BJ (cell line): ENCODE measurements at places on chromosomes 5 and 9.

- DNase-seq: no peak
Measured at GRCh38 chr9:27497883-27498417, 26.1 kb upstream of the IFNK start.

DNA sequence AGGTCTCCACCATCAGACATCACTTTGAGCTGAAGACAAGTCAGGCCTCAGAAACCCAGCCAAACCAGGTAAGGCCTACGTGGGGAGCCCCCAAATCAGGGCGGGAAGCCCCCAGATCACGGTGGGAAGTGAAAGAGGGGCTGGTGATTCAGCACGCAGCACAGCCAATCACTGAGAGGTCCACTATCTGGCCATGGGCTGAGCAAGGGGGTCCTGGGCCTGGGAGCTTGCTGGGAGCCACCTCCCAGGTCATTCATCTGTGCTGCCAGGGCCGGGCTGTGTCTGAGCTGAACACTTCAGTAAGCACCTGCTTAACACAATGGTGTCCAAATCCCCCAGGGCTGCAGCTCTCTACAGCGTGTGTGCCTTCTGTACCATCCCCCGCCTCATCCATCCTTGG, 15.5 kb downstream of the MED10 start:
- DNase-seq: no peak

DNA sequence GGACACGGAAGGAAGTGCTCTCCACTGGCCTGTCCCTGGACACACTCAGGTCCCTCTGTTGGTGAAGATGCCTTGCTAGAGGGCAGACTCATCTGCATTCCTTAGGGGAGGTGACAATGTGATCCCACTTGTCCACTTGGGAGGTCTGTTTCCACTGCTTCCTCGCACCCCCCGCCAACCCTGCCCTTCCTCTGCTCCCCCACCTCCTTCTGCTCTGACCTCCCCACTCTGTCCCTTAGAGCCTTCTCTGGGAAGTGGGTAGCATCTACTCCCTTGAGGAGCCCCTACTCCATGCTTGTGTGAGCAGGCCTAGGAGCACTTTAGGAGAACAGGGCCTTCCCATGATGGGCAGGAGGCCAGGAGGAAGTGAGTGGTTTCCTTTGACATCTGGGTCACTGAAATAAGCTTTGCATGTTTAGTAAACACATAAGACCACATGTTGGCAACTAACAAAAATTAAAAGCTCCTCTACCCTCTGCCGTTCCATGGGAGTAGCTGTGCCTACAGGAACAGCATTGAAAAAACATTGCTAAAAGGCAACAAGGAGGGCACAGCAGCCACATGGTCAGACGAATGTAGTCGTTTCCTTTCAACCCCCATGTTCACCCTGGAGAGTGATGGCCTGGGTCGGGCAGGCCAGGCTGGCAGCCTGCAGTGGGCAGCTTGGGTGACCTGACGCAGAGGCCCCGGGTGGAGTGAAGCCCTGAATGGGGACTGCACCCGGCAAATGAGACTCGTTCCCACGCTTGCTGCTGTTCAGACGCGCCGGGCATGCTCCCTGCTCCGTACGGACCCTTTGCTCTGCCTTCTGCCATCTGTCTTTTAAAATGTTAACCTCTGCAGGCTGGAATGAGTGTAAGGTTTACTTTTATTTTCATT, 634.0 kb downstream of the IRX1 start:
- no peak for DNase-seq

- no peak for DNase-seq
Measured at GRCh38 chr5:154157483-154158378, 32.8 kb upstream of the GALNT10 start.

GRCh38 chr5:173744551-173744950, 128.1 kb upstream of the BOD1 start:
- DNase-seq: no peak

DNA sequence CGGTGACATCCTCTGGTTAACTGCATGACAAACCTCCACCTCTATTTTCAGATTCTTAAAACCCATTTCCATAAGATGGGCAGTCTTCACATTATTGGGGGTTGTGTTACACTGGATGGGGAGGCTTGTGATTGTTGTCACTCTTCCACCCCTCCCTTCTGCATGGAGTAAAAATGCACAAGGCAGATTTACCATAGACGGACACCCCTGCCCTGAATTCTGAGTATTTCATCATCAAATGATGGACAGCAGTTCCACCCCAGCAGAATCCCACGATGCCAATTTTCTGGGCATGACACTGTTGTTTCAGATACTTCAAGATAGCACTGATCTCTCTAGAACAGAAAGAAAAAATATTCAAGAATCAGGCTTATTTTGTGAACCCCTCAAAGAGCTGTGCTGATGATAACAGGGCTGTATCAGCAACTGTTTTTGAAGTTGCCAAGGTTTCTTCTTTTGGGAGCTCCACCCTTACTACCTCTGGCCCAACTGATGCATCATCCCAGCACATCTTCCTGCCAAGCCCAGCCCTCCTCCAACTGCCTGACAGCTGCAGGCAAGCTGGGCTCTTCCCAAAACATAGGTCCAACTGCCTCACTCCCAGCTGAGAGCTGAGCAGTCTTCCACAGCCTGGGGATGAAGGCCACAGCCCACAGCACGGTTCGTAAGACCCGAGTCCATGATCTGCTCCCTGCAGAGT, 21.4 kb downstream of the CMBL start:
- no peak for DNase-seq

DNA sequence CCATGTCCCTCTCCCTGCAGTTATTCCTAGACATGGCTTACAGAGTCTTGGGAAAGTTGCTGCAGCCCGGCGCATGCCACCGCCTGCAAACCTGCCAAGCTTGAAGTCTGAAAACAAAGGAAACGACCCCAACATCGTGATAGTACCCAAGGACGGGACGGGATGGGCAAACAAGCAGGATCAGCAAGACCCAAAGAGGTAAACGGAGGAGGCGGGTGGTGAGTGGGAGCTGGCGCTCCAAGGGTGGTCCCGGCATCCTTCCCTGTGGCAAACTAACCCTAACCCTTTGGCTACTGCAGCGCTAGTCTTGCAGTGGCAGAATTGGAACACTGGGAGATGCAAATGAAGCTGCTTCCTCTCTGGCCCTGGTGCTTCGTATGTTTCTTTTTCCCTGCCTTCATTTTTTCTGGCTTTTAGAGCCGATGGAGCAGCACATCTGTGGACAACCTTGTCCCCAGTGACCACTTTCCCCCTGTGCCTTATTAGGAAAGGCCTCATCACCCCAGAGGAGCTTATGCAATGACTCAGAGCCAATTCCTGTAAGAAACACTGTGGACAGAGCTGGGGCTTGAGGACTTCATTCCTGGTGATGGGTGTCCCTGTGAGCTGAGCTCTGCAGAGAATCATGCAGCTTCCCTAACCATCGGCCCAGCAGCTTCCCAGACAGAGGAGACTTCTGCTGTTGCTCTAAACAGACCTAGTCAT, 38.9 kb downstream of the PRRC2B start:
- peak; percentile 79 for DNase-seq

GRCh38 chr9:123835821-123836220, 94.1 kb downstream of the DENND1A start:
- DNase-seq: no peak

GRCh38 chr5:148457183-148457620, 73.4 kb downstream of the FBXO38 start:
- no peak for DNase-seq

DNA sequence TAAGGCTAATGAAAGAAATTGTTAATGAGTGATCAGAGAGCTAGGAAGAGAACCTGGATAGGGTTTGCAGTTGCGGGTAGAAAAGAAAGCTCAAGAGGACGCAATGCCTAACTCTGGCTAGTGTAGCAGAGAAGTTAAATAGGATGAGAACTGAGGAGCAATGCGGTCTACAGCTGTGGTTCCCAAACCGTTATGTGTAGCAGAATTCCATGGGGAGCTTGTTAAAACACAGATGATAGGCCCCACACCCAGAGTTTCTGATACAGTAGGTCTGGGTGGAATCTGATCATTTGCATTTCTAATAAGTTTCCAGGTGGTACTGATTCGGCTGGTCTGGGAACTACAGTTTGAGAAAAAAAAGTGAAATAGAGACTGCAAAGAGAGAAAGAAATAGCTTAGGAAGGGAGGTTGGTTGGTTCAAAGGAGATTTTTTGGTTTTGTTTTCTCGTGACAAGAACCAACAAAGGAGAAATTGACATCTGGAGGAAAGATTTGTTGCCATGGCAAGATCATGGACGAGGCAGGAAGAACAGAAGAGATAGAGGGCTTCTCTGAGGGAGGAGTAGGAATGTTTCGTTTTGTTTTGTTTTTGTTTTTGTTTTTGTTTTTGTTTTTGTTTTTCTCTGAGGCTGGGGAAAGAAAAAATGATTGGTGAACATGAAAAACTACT, 276.1 kb downstream of the ARRDC3 start:
- no peak for DNase-seq

DNA sequence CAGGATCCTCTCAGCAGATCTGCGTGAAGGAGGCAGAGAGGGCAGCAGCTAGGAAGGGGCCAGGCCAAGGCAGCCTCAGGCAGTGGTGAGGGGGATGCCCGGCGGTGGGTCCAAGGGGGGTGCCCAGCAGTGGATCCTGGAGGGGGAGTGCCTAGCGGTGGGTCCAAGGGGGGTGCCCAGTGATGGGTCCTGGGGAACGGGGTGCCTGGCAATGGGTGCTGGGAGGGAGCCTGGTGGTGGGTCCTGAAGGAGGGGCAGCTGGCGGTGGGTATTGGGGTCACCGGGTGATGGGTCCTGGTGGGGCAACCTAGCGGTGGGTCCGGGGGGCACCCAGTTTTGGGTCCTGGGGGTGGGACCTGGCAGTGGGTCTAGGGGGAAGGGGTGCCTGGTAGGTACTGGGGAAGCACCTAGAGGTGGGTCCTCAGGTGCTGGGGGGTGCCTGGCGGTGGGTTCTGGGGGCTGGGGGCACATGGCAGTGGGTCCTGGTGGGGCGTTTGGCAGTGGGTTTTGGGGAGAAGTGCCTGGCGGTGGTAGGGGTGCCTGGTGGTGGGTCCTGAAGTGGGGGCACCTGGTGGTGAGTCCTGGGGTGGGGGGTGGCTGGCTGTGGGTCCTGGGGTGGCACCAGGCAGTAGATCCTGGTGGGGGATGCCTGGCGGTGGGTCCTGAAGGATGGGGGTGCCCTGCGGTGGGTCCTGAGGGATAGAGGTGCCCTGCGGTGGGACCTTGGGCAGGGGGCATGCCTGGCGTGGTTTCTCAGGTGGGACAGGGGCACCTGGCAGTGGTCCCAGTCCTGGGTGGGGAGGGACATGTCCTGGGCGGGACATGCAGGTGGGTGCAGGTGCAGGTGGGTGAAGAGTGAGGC, 1.9 kb downstream of the LRRC14B start:
- DNase-seq: no peak

- no peak for DNase-seq
Measured at GRCh38 chr5:108259306-108259705, 122.6 kb downstream of the FBXL17 start.

DNA sequence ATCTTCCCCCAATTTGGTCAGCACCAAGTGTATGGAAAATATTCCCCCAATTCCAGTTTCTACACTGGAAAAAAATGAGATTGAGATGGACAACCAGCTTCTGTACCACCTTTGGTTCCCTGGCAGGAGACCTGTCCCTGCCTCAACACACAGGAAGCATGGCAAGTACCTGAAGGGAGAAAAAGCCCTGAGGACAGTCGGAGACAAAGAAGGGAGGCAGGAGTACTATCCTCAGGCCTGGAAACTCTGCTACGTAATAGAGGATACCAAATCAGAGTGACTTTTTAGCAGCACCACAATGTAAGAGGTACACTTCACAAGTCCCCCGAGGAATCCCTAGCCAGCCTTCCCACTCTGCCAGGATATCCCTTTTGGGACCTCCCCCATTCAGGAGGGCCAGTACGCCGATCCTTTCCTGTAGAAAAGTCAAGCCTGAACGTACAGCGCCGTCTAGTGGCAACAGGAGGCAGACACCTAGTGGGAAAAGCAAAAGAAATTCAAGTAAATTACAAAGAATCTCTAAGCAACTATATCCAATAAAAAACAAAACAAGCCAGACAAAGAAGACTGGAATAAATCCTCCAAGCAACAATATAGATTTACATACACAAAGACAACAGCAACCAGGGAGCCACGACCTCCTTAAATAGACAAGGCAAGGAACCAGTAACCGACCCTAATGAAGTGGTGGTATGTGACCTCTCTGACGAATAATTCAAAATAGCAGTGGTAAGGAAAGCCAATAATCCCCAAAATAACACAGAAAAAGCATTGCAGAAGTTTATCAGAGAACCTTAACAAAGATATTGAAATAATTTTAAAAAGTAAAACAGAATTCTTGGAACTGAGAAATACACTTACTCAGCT, 63.3 kb upstream of the SLCO6A1 start:
- DNase-seq: no peak

DNA sequence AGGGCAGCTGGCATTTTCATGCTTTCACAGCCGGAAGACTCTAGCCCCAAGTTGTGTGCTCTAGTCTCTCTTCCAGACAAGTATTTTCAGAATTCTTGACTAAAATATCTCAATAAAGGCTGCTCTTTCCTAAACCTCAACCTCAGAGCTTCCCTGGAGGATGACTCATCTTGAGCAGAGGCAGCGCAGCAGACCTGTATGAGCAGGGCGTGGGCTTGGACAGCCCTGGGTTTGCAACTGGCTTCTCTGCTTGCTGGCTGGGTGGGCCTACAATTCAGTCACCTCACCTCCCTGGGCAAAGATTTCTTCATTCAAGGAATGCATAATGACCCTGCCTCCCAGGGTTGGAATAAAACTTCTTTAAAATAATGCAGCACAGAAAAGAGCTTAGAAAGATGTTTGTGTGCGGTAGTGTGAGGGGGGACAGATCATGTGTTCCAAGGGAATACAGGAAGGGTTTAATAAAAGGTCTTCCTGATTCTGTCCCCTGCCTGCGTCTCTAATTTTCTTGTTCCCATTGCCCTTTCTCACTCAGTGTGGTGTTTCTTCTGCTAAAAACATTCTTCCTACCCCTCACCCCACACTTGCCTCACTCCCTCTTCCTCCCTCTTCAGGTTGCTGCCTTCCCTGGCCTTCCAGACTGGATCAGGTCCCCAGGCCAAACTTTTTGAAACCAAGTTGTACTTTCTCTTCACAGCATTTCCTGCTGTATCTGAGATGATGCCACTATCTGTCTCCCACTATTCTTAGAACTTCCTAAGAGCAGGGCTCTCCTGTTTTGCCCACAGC, 39.4 kb upstream of the MAP1B start:
- DNase-seq: peak; percentile 71

GRCh38 chr9:16670791-16671190, 199.7 kb downstream of the BNC2 start:
- no peak for DNase-seq

DNA sequence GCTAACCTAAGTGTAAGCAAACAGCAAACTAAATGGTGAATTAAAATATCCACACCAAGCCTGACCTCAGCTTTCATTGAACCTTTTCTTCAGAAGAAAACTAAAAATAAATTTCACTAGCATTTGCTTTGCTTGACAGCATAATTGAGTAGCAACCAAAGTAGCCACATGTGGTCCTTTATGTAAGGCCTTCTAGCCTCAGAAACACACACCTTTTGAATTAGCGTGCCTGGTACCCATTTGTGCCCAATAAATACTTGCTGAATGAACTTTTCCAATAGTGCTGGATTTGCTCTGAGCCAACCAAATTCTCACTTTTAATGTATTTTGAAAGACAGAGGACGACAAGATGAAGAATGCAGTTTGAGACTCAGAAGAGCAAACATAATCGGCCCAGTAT, 2.1 kb upstream of the NIPBL start:
- DNase-seq: no peak

- no peak for DNase-seq
Measured at GRCh38 chr9:90722071-90722470, 79.4 kb upstream of the DIRAS2 start.
